ENCODE measurements at places on chromosomes 12 and 14.

DNA sequence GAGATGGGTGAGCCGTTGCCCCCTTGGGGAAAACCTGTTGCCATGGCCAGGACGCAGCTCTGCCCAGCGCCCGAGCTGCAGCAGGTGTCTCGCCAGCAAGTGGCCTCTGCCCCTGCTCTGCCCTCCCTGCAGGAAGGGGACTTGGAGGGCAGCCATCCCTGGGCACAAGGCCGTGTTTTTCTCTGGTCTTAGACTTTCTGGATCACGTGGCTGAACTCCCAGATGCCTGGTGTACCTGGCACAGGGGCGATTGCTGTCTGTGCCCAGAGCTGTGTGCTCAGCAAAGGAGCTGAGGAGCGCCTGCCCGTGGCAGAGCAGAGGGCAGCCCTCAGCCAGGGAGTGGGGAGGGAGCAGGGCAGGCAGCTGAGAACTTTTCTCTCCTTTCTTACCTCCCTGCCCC, 38.0 kb downstream of the TMEM63C start:
- DNase-seq = no peak

- DNase-seq = peak; percentile 72
Measured at GRCh38 chr14:52015411-52016030, 26.2 kb downstream of the RTRAF start.

- DNase-seq = no peak
Measured at GRCh38 chr14:73311708-73312030, 74.4 kb downstream of the PAPLN start.

DNA sequence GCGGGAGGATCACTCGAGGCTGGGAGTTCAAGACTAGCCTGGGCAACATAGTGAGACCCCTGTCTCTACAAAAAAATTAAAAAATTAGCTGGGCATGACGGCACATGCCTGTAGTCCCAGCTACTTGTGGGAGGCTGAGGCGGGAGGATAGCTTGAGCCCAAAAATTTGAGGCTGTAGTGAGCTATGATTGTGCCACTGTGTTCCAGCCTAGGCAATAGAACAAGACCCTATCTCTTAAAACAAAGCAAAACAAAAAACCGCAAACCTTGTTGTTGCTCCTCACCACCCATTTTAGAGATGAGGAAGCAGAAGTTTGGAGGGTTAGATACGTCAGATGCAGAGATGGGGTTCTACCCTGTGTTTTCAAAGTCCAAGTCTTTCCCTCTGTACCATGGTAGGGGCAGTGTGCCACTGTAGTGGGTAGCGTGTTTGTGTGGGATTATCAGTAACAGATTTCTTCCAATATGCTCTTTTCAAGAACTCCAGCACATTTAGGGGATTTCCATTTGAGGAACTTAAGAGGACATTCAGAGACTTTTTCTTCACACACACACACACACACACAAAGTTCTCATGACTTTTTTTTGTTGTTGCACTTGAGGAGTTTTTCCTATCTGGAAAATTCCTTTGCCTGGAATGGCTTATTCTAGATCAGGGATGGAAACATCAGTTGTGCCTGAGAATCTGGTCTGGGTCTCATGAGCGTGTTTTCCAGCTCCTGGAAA, 186.5 kb downstream of the CHST11 start:
- no peak for DNase-seq

DNA sequence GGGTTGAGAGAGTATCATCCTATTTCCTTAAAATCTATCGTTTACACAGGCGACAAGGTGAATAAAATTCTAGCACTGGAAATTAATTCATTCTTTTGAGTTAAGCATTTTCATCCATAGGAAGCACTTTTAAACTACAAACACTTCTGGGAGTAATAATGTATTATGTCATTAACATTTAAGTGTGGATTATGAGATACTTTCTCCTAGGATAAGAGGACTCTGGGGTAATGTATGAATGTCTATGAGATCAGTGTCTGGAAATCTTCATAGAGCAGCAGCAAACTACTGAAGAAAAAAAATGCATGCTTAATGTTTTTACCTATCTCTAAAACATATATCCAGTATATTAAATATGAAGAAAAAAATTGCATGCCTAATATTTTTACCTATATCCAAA, 86.9 kb downstream of the EPS8 start:
- DNase-seq = no peak

DNA sequence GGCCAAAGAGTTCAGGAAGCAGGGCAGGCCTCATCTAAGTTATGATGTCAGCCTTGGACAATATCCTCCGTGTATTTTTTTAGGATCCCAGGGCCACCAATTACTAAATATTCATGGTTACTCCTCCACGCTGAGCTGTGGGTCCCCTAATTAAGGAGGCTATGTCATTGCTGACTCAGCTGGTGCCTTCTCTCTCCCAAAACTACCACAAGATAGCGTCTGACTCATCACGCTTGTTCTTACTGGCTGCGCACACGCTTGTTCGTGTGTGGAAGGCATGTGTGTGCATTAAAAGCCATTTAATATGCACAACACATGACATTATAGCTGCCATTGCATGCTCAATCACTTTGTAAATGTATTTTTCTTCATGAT, 78.3 kb downstream of the GSC start:
- no peak for DNase-seq

DNA sequence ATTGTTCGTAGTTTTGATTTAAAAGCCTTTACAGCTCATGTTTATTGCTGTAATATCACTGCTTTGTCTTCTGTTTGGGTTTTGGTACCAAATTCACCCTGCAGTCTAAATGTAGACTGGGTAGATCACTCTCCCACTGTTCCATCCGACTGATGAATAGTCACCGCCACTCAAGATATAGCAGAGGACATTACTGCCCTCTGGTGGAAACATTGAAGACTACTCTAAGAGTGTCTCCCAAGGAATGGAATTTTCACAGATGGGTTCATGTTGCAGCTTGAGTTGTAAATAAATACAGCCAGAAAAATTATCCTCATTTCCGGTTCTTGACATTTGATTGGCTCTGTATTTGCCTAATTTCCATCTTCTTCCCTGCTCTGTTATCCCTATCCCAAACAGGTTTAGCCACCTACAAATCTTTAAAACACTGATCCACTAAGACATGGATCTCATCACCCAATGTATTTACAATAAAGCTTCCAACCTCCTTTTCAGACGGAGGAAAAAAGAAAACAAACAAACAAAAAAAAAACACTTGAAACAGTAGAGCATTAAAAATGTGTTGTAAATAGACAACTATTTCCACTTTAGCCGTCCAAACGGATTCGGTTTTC, 198.3 kb upstream of the CPNE8 start:
- peak; percentile 82 for DNase-seq

DNA sequence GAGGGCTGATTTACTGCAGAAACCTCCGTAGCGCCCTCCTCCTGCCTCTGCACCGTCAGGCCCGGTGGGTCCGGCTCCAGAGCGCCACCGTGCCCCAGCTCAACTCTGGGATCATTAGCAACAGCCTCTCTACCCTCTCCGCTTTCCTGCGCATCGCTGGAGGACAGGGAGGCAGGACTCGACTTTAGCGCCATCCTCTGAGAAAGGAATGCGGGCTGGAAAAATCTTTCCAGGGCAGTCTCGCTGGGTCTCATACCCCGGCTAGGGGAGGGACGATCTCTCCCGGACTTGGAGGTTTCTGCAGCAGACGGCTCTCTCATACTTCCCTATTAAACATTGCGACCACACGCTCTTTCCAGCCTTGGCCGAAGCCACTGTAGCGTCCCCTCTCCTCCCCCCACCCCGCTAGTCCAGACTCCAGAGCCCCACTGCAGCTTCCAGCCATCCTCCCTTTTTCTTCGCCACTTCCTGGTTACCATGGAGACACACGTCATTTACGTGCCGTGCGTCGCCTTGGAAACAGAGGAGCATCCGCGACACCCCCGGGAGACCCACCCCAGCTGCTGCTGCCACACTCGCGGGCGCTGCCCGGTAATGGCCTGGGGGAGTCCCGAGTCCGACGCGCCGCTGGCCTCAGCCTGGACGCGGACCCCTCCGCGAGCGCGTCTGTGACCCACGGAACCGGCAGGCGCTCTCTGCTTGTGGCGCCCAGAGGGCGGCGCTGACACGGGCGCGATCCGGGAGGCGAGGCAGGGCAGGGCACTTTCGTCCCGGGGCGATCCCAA, at the start of gene CCDC184:
Gene CCDC184 (plus strand): TSS at position 554 of the 785 bp plus-strand sequence. CDS start 479 bp downstream, outside the sequence.
- DNase-seq = peak; percentile 92

GRCh38 chr14:75486318-75486717, 36.0 kb upstream of the BATF start:
- no peak for DNase-seq

DNA sequence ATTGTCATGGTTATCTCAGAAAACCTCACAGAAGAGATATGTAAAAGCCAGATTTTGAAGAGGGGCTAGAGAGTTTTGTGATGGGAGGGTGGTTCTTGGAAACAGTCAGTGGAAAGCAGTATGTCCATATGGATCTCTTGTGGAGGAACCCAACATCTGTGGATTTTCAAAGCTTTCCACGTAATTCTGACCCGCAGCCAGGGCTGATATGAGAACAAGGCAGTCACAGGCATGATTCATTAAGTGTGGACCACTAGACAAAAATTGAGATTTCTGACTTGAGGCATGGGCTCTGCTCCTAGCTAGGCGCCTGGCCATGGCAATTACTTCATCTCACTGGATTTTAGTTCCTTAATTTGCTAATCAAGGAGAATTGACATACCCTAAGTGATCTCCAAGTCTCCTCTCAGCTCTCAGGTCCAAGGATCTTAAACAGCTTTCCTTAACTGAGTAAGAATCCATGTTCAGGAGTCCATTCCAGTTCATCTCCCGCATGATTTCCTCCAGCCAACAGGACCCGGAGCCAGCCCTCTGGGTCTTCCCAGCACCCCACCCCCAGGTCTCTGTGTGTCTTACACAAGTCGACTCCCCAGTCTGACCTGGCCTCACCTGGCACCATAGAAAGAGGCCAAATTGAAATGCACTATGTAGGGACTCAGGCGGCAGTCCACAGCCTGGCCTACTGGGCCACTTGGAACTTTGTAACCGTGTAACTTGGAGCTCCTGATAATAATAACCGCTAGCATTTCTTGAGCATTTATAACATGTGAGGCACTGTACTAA, 176.3 kb upstream of the PARP11 start:
- no peak for DNase-seq

DNA sequence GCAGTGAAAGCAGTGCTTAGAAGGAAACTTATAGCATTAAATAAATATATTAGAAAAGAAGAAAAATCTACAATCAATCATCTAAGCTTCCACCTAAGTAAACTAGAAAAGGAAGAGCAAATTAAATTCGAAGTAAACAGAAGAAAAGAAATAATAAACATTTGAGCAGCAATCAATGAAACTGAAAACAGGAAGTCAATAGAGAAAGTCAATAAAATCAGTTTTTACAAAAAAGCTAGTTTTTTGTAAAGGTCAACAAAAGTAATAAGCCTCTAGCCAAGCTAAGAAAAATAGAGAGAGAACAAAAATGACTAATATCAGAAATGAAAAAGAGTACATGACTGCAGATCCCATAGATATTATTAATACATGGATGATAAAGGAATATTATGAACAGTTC, 34.2 kb upstream of the KTN1 start:
- DNase-seq = no peak

DNA sequence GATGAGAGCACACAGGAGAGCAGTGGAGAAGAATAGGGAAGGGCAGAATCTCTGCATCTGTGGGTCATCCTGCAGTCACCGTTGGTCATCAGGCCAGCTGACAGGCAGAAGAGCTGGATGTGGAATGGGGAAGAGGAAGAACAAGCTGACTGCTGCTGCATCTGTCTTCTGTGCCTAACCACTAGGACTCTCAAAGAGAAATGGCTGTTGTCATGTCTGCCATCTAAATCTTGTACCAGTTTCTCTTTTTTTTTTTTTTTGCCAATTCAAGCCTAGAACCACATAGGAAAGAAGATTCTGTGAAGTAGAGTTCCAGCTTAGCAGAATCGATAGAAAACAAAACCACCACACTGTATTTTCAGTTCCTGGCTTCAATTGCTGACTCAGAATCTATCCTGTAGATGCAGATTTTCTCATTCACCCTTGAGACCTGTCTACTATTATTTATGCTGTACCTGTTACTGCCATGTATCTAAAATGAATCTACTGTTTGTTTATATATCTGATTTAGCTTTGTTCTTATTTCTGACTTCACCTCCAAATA, 421.9 kb upstream of the PRICKLE1 start:
- no peak for DNase-seq
